ENCODE measurements at places on chromosomes 3 and 15. TPM values are rescaled to one million over a fixed set of nuclear protein-coding genes. Genes with fewer than 3 reads are reported as not detected.

Gene ABI3BP
- total RNA-seq: 1.0 TPM

Gene LTF
- not detected for total RNA-seq

Gene SI
- total RNA-seq: not detected

Gene PDCD6IP
- total RNA-seq: 169 TPM

Gene CD86
- total RNA-seq: not detected

Gene HMG20A
- total RNA-seq: 33.3 TPM

Gene ITGA11
- 2.9 TPM for total RNA-seq

Gene STRC
- total RNA-seq: 0.09 TPM

Gene EXD1
- total RNA-seq: not detected

Gene CYP1A2
- total RNA-seq: not detected

Gene GPX1
- total RNA-seq: 274 TPM

Gene SFMBT1
- 9.6 TPM for total RNA-seq

Gene GREM1
- 21.2 TPM for total RNA-seq

Gene GP9
- total RNA-seq: not detected

Gene C3orf20
- not detected for total RNA-seq

Gene CLRN1
- not detected for total RNA-seq

Gene MAP6D1
- 5.9 TPM for total RNA-seq

Gene IMPG2
- not detected for total RNA-seq

Gene MAPK6
- total RNA-seq: 53.5 TPM

Gene ALDH1A2
- total RNA-seq: 0.16 TPM

Gene ZNF385D
- total RNA-seq: not detected

Gene NGRN
- total RNA-seq: 122 TPM

Gene ZNF662
- total RNA-seq: not detected

Gene KBTBD13
- total RNA-seq: 0.02 TPM

Gene NRROS
- not detected for total RNA-seq

Gene SNRPA1
- total RNA-seq: 115 TPM

Gene BCL2A1
- total RNA-seq: 17.4 TPM

Gene TM4SF4
- 36.5 TPM for total RNA-seq

Gene PLA1A
- total RNA-seq: 0.45 TPM

Gene KBTBD8
- 0.63 TPM for total RNA-seq

Gene EPHB3
- 0.37 TPM for total RNA-seq

Gene SYNPR
- total RNA-seq: not detected

Gene HDAC11
- total RNA-seq: 7.5 TPM

Gene TRIM42
- not detected for total RNA-seq

Gene RBPMS2
- total RNA-seq: 8.4 TPM

Gene AVEN
- 18.5 TPM for total RNA-seq

Gene GABRR3
- total RNA-seq: not detected

Gene CRABP1
- total RNA-seq: 1.0 TPM

Gene AGBL1
- not detected for total RNA-seq

Gene CYP8B1
- total RNA-seq: not detected

Gene ARNT2
- total RNA-seq: 20.6 TPM

Gene CPA3
- not detected for total RNA-seq

All from A549 treated with DMSO at 1 μM for 4 hours (cell line).